ENCODE measurements at places on chromosomes 12 and 14.
A peak's percentile ranks its signal among the peaks of the same experiment; 100 is the strongest.

DNA sequence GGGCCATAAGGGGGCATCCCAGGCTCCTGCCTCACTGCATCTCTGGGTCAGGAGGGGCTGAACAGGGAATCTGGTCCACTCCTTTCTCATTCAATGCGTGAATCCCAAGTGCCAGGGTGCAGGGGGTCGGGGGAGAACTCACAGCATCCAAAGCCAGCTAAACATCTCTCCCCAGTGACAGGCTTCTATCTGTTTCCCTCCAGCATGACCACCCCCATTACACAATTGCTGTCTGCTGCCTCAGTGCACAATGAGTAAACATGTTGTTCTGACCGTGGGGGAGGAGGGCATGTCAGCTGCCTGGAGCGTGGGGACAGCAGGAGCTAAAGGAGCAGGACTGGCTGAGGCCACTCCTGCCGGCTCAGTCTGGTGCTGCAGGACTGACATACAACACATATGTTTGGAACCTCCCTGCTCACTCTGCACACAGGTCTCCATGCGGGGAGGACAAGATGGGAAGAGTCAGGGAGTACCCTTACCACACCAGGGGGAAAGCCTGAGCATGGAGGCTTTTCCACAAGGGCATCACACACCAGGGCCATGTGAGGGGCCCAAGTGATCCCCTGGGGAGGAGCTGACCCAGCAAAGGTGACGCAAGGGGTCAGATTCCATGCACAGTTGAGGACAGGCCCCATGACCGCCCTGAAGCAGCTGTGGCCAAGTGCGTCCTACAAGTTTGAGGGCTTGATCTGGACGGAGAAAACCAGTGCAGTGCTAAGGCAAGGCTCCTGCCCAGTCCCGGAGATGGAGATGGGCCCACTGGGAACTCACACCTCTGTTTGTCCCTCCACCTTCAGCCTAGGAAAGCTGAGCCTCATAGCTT lies 1.4 kb downstream of the TNS2 start:
- peak; percentile 98 for DNase-seq

DNA sequence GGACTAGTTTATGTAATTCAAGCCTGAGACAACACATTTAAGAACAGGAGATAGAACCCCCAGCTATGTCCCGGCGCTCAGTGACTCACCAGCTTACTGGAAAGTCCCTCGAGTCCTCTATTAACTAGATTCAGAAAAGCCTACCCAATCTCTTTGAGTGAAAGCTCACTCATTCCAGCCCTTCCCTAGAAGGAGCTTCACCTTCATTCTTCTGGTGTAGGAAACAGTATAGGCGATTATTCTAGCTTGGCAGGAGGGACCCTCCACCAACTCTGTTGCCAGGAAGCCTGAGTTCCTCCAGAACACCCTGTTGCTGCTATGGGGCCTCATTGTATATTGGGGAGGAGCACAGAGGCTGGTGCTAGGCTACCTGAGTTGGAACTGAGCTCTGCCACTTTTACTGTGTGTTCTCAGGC lies 57.2 kb upstream of the AEBP2 start:
- no peak for DNase-seq

GRCh38 chr12:76489737-76490136 lies 69.8 kb downstream of the OSBPL8 start:
- no peak for DNase-seq

DNA sequence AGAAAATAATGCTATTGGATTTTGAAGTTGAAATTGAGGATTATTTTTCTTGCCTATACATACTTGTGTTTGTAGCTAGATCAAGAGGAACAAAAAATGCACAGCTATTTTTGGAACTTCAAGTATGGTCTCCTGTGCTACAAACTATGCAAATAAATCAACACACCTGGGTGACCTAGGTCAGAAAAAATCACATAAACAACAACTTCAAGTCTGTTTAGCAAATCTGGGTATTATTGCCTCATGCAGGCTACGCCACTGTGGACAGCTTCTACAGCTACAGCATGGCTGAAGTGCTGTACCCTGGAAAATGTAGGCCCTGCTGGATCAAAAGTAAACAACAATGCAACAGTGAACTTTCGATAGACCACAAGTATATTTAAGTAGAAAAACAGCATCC lies 87.5 kb downstream of the SLC6A15 start:
- DNase-seq: no peak

DNA sequence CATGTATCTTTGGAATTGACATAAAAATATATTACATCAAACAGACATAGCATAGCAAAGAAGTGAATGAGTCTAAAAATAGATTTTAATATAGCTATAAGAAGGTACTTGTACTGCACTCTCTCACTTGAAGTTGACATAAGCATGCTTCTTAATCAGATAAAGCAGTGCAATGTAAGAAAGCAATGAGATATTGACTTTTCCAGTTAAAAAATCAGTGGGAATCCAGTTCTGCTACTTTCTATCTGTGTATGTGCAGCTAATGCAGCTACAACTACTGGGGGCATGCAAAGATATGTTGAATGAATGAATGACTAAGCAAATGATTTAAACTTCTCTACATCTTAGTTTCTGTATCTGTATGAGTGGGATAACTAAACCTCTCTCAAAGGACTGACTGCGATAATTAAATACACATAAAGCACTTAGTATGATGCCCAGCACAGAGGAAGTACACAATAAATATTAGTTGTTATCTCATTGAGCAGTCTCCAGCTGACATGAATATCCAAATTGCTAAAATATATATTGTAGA lies 10.3 kb downstream of the WASHC3 start:
- DNase-seq: no peak

Measured in Ammon's horn (tissue), 1 donor.